H9 (cell line): ENCODE measurements at places on chromosomes 1 and 21.

DNA sequence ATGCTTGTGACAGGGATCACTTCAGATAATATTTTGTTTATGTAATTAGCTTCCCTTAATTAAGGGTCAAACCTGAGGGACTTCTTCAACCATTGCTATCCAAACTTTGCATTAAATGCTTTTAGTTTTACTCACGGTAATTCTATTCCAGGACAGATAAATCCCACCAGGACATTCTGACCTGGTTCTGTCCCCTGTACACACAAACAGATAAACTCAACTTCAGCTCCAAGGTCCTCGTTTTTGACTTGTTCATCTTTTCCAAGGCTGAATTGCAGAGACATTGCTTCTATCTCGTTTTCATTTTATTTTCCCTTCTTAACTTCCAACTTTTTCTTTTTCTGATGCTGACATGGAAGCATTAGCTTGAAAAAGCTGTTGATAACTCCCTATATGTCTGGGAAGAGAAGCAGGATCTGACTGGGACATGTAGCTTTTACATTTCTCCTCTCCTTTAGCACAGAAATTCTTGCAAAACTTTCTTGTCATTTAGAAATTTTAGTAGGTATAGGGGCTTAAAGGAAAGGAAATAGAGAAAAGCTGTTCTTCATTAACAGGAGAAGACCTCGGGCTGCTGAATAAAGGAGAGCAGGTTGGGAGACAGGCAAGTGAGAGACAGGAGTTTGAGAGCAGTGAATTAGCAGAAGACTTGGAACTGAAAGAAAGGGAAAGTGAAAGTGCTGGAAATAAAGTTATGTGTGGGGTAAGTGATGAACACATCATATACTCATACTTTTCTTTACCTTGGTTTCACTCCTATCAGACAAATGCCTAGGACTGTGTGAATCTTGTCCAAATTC is 231.7 kb upstream of the B3GALT2 start:
- H3K36me3 ChIP-seq, result no peaks in the 10 kb centered on the region
- no peak overlapping the region for H3K4me3 ChIP-seq

DNA sequence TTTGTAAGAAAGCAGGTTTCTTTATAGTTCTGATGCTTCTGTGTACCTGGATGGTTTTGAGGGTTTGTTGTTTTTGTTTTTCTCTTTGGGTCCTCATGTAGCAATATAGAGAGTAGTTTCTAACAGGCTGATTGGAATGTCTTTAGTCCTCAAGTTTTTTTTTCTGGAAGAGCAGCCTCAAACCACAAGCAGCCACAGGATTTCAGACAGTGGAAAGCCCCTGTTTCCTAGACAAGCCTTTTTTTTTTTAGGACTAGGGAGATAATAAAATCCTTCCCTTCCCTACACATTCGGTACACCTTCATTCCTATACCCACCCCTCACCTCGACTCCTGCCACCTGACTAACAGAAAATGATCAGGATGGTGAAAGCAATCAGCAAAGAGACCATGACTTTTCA is 47.6 kb downstream of the ACP6 start:
- H3K27me3 ChIP-seq, result no peaks in the 10 kb centered on the region
- DNase-seq, result no peak

GRCh38 chr1:47875831-47876586 is 121.2 kb downstream of the TRABD2B start:
- H3K27ac ChIP-seq, result no peak overlapping the region
- no peaks in the 10 kb centered on the region for H3K4me1 ChIP-seq
- no peaks in the 10 kb centered on the region for H3K27me3 ChIP-seq
- H3K36me3 ChIP-seq, result no peaks in the 10 kb centered on the region
- no peak for DNase-seq
- no peak overlapping the region for H3K4me3 ChIP-seq

DNA sequence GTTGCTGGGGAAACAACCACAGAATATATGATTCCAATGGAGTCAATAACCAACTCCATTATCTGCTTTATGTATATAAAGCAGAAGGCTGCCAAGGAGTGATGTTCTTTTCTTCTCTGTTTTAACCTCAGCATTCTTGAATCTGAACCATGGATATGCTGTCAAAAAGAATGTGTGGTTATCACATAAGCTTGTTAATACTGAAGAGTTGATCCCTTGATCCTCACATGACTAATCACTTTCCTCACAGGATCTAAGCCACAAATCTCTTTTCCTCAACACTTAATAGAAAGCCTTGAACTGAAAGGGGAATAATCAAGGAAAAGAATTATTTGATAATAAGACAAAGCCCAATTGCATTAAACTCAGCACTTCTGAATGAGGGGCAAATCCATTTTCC is 271.3 kb upstream of the KIAA0040 start:
- DNase-seq, result no peak
- no peaks in the 10 kb centered on the region for H3K36me3 ChIP-seq
- no peaks in the 10 kb centered on the region for H3K4me1 ChIP-seq
- H3K27ac ChIP-seq, result no peak overlapping the region

DNA sequence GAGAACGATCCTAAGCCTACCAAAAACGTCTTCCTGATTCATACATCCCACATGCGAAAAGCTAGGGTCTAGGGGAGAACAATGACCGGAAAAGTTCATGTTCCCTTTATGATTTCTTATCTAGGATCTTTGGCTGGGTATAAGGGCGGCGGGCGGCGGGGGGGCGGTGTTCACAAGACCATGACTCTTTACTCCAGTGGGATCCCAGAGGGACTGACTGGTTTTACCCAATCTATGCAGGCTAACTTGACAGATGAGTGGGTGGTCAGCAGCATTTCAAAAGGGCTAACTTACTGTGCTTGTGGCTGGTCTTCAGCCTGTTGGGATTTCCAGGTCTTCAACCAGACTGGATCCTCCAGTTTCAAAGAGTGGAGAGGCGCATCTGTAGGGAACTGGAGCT is 40.3 kb downstream of the CNIH3 start:
- no peaks in the 10 kb centered on the region for H3K4me1 ChIP-seq
- DNase-seq, result no peak
- no peak overlapping the region for H3K4me3 ChIP-seq
- H3K27me3 ChIP-seq, result no peaks in the 10 kb centered on the region

DNA sequence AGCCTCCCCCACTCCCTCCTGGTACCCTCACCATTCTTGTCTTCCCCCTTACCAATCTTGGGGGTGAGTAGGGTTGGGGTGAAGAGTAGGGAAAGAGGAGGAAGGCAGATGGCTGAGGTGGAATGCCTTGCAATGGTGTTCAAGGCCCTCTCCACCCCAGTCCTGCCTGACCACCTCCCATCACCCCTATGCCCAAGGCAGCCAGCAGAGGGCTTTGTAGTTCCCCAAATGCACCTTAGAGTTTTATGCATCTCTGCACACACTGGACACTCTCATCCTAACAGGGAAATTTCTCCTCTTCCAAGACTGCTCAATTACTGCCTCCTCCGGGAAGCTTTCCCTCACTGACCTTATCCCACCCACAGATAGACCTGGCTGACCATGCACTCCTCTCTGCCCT is 15.4 kb downstream of the KIF17 start:
- no peaks in the 10 kb centered on the region for H3K27me3 ChIP-seq
- H3K36me3 ChIP-seq, result peaks cover 3% of the 10 kb centered on the region; the same call in 1 of the 2 replicates
- H3K4me3 ChIP-seq, result no peak overlapping the region
- no peak overlapping the region for H3K27ac ChIP-seq
- H3K4me1 ChIP-seq, result no peaks in the 10 kb centered on the region
